ENCODE measurements at places on chromosomes 3 and 15.

GRCh38 chr3:144332868-144333267 is 361.2 kb downstream of the DIPK2A start:
- DNase-seq, result no peak

GRCh38 chr3:129620828-129621559 is 14.5 kb upstream of the PLXND1 start:
- no peak for DNase-seq

GRCh38 chr3:4421121-4421520 is 45.9 kb downstream of the SUMF1 start:
- no peak for DNase-seq

DNA sequence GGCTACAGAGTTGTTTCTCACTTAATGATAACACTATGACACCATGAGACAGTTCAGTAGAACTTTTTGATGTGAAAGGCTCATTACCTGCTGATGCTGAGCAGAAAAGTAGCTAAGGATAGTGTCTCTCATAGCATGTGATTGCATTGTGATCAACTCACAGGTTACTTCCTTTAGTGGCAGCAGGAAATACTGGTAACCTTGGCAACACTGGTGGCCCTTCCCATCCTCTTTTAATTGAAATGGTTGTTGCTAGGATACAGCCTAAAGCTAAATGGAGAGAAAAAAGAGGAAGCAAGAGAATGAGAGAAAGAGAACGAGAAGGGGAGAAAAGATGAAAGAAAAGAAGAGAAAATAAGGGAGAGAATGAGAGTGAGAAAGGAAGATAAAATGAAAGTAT is 204.7 kb upstream of the GAP43 start:
- no peak for DNase-seq

DNA sequence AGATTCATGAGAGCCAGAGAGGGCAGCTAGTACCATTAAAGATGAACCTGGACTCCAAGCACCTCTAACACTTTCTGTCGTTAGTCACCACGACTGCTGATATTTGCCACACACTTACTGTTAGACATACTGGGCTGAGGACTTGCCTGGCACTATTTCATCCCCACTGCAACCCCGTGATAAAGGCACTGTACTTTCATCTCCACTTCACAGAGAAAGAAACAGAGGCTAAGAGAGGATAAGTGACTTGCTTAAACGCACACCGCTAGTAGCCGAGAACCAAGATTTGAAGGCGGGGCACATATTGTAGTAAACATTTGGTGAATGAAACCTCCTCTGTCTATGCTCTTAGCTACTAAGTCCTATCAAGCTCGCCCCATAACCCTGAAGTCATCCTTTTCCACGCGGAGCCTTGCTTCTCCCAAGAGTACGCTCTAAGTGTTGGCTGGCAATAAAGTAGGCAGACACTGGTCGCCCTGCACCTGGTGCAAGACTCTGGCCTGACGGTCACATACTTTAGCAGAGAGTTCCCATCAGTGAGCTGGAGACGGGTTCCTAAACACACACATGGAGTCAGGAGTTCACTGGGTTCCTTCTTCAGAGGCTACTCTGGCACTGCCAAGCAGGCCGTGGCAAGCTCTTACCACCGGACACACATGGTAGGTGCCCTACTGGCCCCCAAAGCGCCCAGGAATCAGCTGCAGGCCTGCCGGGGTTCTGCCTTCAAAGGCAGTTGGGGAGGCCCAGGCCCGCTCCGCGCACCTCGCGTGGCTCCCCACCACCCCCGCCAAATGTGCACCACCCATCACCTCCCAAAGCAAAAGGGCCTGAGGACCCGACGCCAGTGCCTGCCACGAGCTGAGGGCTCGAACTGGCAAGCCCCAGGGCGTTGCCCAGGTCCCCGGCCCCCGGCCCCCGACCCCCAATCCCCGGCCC is 951 bp downstream of the POMGNT2 start:
- no peak for DNase-seq

DNA sequence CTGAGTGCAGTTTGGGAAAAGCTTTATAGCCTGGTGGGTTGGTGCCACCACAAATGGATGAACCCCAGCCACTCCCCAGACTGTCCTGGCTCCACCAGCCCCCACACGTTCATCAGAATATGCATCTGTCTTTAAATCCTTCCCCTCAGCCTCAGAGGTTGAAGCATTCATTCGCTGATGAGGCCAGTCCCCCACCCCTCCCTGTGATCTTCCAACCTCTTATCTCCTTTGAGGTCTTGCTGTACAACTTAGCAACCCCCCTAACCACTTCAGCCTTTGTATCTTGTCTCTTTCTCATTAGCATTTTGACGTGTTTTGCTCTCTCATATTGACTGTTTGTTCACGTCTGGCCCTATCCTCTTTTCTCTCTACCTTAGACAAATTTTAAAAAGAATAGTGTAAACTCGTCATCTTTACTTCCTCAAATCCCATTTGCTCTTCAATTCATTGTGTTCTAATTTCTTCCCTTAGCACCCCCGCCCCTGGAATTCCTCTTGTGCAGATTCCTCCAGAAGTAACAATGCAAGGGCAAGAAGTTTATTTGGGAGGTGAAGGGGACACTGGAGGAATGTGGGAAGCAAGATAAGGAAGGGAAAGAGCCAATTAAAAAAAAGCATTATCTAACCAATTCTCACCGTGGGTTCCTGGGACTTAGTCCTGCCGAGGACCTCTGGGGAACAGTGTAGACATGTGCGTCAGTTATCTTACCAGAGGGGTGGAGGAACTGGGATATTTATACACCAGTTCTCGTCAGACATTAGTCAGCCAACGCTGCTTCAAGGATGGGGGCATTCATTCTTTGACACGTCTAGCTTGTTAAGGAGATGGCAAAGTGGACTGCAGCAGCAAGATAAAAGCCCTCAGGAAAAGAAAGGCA is 38.6 kb downstream of the MOBP start:
- DNase-seq, result no peak

DNA sequence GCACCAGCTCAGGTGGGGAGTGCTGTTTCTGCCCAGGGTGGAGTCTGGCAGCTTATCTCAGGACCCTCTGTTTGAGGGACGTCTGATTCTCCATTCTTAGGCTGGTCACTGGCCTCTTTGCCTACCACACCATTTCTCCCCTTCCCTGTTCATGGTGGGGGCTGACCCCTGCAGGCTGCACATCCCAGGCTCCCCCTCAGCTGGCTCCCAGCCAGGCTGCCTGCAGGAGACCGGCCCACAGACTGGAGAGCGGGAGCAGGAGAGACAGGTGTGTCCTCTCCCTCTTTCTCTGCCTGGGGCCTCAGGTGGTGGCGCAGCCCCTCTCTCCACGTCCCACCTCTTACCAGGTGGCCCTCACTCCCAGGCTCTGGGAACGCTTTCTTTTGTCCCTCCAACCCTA is 60.8 kb downstream of the RAB11A start:
- no peak for DNase-seq

DNA sequence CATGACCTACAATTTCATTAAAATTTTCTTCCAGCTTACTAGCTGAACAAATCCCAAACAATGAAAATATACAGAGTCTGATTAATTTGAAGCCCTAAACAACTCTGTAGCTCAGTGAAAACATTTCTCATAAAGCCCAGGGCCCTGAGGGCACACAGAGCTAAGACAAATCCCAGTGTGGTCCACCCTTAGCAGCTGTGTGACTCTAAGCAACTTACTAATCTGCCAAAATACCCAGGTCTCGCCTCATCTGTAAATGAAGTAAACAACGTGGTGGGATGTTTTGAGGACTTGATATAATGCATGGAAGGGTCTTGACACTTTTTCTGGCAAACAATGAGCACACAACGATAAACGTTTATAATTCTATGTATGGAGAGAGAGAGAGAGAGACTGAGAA is 158.4 kb downstream of the FHIT start:
- DNase-seq, result no peak

- DNase-seq, result no peak
These were observed 19.7 kb downstream of the STARD5 start for GRCh38 chr15:81304226-81304625.

DNA sequence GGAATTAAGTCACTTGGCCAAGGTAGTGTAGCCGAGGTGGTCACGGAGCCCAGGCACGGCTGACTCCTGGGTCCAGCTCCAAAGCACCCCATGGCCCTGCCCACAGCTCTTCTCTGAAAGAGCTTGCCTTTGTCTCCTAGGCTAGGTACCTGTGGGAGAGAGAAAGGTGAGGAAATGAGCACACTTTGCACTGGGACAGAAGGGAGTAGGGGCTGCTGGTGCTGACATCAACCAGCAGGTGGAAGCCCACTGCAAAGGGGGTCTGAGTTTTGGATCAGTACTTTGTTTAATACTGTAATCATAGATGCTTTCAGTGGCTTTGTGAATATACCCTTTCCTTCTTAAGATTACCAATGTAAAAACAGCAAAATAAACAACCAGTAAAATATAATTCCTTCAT is 128.3 kb upstream of the EIF1B start:
- no peak for DNase-seq

DNA sequence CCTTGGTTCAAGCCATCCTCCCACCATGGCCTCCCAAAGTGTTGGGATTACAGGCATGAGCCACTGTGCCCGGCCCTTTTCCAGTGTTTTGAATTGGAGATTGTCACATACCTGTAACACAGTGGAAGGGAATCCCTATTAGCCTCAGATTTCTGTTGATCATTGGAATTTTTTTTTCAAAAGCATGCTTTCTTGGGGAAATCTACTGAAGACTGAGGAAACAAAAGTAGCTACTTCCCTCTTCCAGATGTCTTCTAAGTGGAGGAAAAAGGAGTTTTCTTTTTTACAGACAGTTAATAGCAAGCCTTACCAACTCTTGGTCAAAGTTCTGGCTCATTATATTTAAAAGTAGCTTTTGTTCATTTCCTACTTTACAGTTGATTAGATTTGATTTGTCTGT is 33.7 kb downstream of the CHD2 start:
- DNase-seq, result no peak

DNA sequence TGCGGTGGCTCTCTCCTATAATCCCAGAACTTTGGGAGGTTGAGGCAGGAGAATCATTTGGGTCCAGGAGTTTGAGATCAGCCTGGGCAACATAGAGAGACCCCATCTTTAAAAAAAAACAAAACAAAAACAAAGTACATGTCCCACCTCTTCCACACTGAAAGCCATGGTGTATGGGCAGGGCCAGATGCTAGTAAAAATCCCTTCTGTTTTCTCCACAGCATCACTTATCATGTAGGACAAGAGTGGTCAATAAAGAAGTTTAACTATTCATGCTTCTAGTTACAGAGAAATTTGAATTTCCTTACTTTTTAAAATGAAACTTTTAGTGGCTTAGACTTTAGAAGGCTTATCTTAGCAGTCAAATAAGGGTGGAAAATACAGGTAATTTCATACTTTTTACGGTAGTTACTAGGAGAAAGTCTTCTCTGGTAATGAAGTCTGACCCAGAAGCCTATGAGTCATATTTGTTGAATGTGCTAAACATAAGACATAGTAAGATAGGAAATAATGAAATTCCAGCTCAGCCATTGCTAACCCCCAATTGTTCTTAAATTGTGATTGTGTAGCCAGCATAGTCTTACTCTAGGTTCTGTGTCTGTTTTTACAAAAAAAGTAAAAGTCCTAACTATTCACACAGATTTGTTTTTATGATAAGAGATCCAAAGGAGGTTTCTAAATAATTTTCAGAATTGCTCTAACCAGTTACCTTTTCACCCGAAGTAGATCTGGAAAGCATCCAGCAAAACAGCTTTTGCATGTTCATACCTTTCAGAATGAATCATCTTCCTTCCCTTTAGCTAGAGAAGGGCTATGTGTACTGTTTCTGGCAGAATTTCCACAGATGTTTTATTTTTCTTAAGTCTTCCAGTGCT is 16.4 kb upstream of the ZNF609 start:
- DNase-seq, result no peak

GRCh38 chr15:63891768-63892133 is 58.0 kb upstream of the HERC1 start:
- DNase-seq, result no peak

DNA sequence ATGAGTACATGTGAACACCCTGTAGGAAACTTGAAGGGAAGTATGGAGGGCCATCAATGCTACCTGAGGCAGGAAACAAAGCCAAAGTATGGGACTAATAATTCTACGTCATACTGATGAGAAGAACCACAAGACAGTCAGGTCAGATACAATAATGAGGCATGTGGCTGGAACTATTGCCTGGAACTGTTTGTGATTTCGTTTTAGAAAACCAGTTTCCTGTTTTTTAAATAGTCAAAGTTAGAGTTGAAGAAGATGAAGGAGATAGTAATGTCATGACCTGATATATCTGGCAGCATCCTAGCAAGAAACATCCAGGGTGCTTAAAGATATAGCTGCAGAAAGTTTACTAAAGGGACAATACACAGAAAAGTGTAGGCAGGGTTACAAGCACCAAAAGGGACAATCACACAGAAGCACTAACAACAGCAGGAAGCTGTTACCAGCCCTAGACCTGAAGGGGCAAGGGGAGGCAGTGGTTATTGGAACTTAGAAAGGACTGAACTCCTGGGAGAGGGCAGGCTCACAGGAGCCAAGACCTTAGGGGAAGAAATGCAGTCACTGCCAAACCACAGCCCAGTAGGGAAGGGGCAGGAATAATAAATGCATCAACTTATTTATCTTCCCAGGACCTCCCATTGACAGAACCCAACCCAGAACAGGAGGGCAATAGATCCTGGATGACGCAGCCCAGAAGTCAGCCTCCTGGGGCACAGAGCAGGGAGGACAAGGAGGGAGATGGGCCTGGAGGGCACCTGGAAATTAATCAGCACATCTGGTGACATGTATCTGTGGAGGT is 302.1 kb upstream of the STT3B start:
- no peak for DNase-seq

DNA sequence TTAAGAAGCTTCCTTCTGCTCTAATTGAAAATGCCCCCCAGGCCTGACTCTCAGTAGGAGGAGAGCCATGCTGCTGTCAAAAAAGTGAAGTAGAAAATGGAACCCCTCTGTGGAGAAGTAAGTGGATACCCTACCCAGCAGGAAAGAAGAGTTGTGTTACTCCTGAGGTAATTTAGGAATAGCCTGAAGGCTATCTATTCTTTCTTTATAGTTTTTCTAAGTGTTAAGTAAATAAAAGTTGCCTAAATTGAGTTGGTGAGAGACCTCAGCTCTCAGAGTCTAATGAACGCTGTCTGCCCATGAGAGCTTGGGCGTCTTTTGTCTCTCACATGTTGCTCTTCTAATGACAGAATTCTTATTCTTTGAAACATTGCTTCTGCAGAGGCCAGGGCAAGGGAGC is 116.2 kb downstream of the NSUN3 start:
- no peak for DNase-seq

Data from SHP77 (cell line).